Epithelial cell of proximal tubule (primary cell): ENCODE measurements at places on chromosomes 2 and 18.

DNA sequence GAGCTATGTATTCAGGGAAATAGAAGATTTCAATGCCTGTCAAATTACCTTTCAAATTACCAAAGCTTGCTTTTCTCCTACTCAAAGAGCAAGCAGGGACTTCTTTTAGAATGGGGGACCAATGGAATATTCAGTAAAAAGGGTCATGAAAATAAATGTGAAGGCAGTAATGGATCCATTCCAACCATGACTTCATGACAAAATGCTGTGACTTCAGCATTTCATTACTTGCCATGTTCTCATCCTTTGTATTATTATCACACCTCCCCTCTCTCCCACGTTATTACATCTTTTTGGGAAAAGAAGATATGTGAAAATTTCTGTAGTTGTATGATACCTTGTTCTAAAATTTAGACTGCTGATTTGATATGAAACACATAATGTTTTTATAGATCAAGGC, 864.0 kb upstream of the FSHR start:
- no peak for DNase-seq

GRCh38 chr18:21979171-21979560, 190.2 kb upstream of the GATA6 start:
- DNase-seq: no peak

GRCh38 chr2:130332271-130333073, 10.2 kb upstream of the IMP4 start:
- DNase-seq: no peak

- no peak for DNase-seq
These were observed 9.9 kb downstream of the EPHA4 start for GRCh38 chr2:221562226-221562625.

GRCh38 chr2:104312684-104313083, 541.2 kb upstream of the POU3F3 start:
- no peak for DNase-seq

DNA sequence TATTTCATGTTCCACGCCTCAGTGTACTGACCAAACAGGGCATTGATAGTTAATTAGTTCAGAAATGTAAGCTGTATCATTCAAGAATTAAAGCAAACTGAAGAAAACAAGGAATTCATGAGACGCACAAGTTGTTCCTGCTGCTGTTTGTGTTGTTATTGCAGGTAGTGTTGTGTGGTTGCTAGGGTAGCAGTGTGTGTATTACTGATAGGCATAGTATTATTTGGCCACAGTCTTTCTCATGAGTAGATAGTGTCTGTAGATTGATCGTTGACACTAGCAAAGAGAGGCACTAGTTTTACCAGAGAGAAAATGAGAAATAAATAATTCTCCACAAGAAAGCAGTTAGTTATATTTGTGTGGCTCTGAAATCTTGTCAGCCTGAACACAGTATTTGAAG, 548.6 kb downstream of the LRP1B start:
- no peak for DNase-seq

- no peak for DNase-seq
These were observed 146.0 kb upstream of the SERTAD2 start for GRCh38 chr2:64799592-64800252.
